ENCODE measurements at places on chromosomes 11 and 22. TPM values are rescaled to one million over a fixed set of nuclear protein-coding genes. Genes with fewer than 3 reads are reported as not detected.

SMIM38 gene
- total RNA-seq = 0.56 TPM

PPP2R1B gene
- 64.9 TPM for total RNA-seq

DNA sequence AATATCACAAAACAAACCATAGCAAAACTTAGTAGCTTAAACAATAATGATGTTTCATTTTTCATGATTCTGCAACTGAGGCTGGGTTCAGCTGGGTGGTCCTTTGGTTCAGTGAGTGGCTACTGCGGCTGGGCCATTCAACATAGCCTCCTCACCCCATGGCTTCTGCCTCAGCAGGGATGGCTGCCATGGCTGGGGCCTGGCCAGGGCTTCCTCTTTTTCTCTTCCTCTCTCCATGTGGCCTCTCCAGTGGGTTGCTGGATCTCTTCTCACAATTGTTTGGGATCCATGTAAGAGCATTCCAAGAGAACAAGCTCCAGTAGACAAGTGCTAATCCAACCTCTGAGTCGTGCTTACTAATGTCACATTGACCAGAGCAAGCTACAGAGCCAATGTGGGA is 248.6 kb upstream of the PLET1 start:
- peaks cover 30% of the 10 kb centered on the region for H3K27me3 ChIP-seq
- no peak for DNase-seq
- H3K27ac ChIP-seq = no peak overlapping the region
- H3K4me3 ChIP-seq = no peak overlapping the region
- H3K36me3 ChIP-seq = no peaks in the 10 kb centered on the region

DNA sequence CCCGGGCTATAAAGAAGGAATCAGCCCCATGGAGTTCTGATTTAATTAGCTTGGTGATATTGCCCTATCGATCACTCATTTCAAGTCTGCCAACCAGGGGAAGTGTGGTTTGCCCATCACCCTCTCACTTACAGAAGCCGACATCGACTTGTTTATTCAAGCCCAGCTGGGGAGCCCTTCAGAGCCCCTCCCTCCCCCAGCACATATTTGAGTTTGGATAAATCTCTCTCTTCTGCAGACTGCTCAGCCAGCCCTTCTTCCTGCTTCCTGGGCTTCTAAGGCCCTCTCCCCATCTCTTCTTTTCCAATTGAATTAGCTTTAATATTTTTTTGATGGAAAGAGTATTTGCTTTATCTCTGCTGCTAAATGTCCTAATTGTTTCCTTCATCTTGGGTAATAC is 299.0 kb downstream of the MIAT start:
- no peaks in the 10 kb centered on the region for H3K36me3 ChIP-seq
- H3K27ac ChIP-seq = no peak overlapping the region
- DNase-seq = no peak
- no peak overlapping the region for H3K4me3 ChIP-seq
- peaks cover 49% of the 10 kb centered on the region for H3K27me3 ChIP-seq
- H3K4me1 ChIP-seq = no peaks in the 10 kb centered on the region

LARGE2 gene
- total RNA-seq = 0.64 TPM

GRCh38 chr11:83063073-83063754 is 8.5 kb downstream of the RAB30 start:
- peak overlapping the region; percentile 99 for H3K27ac ChIP-seq
- DNase-seq = no peak
- peak overlapping the region; percentile 78 for H3K4me3 ChIP-seq
- H3K4me1 ChIP-seq = peaks cover 33% of the 10 kb centered on the region
- peaks cover 30% of the 10 kb centered on the region for H3K36me3 ChIP-seq

ACR gene
- not detected for total RNA-seq

DNA sequence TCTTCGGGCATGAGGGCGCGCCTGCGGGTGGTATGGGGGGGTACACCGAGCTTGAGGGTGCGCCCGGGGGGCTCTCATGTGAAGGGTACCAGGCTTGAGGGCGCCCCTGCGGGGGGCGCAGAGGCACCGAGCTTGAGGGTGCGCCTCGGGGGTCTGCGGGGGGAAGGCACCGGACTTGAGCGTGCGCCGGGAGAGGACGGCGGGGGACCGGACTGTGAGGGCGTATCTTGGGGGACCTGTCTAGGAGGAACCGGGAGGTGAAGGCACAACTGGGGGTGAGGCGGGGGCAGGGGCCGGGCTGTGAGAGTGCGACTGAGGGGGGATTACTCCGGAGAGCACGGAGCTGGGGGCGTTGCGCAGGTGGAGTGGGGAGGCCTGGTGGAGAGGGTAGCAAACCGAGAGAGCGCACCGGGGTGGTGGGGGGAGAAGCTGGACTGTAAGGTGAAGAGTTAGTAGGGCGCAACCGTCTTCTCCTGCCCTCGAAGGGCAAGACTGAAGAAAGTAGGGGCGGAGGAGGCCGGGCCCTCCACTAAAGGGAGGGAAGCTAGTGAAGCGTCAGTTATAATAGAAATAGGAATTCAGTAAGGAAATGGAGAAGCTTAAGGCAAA is 1.1 kb upstream of the DDX6 start:
- peak overlapping the region; percentile 100 for H3K27ac ChIP-seq
- peaks cover 13% of the 10 kb centered on the region for H3K36me3 ChIP-seq
- H3K4me3 ChIP-seq = peak overlapping the region; percentile 99
- H3K27me3 ChIP-seq = no peaks in the 10 kb centered on the region

DNA sequence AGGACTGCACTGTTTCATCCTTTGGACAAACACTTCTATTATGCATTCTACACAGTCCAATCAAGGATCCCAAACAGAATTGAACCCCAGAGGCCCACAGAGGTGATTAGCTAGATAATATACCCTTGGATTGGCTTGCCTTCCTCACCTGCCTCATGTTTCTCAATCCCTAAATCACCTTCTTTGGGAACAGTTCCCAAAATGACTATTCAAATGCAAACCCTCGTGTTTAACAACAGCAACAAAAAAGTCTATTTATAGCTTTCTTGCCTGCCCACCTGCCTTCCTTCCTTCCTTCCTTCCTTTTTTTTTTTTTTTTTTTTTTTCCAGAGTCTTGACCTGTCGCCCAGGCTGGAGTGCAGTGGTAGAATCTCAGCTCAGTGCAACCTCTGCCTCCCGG is 180.0 kb downstream of the CNTN5 start:
- no peak for DNase-seq
- no peaks in the 10 kb centered on the region for H3K36me3 ChIP-seq
- no peak overlapping the region for H3K27ac ChIP-seq
- no peak overlapping the region for H3K4me3 ChIP-seq

- H3K27ac ChIP-seq = no peak overlapping the region
- peaks cover 20% of the 10 kb centered on the region for H3K4me1 ChIP-seq
- no peaks in the 10 kb centered on the region for H3K27me3 ChIP-seq
- peaks cover 5% of the 10 kb centered on the region for H3K36me3 ChIP-seq
- no peak overlapping the region for H3K4me3 ChIP-seq
Measured at GRCh38 chr22:38760477-38761201, 4.8 kb upstream of the SUN2 start.

TNNT3 gene
- 7.6 TPM for total RNA-seq

FAT3 gene
- total RNA-seq = not detected

FAM168A gene
- 20.5 TPM for total RNA-seq

DNA sequence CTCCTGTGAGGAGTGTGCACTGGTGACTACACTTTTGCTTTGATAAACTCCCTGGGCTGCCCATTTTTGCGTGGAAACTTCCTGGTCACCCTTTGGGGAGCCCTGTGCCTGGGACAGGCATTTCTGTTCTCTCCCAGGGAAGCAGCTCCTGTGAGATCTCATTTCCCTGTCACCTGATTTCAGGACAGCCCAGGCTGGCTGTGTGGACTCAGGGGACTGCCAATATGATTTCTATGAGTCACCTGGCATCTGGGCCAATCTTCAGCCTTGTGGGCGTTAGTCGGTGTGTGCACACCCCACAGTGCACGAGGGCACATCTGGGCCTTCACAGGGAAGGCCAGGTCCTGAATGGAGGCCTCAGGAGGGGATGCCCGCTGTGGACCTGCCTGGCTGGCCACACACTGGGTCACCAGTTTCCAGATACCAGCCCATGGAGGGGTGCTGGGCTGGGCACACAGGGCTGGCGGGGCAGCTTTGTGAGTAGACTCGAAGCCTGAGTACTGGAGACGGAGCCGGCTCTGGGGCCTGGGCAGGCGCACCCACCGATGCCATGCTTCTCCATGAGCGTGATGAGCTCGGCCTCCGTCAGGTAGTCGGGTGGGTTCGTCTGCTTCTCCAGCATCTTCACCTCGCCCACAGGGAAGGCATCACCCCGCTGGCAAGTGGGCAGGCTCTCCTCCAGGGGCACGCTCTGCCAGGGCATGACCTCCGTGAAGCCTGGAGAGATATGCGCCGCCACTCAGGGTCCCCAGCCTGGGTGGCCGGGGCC is 9.4 kb upstream of the PPM1F start:
- no peak for DNase-seq
- H3K36me3 ChIP-seq = peaks cover 2% of the 10 kb centered on the region
- H3K27ac ChIP-seq = no peak overlapping the region
- no peaks in the 10 kb centered on the region for H3K4me1 ChIP-seq
- no peaks in the 10 kb centered on the region for H3K27me3 ChIP-seq

DNA sequence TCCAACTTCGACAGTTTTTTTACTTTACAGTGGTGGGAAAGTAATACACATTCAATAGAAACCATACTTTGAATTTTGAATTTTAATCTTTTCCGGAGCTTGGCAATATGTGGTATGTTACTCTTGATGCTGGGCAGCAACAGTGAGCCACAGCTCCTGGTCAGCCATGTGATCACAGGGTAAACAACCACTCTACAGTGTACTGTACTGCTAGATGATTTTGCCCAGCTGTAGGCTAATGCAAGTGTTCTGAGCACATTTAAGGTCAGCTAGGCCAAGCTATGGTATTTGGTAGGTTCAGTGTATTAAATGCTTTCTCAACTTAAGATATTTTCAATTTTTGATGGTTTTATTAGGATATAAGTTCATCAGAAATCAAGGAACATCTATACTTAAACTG is 48.7 kb upstream of the GRIK4 start:
- no peaks in the 10 kb centered on the region for H3K4me1 ChIP-seq
- no peaks in the 10 kb centered on the region for H3K27me3 ChIP-seq
- H3K36me3 ChIP-seq = peaks cover 41% of the 10 kb centered on the region
- H3K27ac ChIP-seq = no peak overlapping the region
- no peak overlapping the region for H3K4me3 ChIP-seq

GRCh38 chr22:47351836-47352579 is 589.6 kb downstream of the TBC1D22A start:
- no peak overlapping the region for H3K4me3 ChIP-seq
- H3K36me3 ChIP-seq = no peaks in the 10 kb centered on the region
- H3K27me3 ChIP-seq = no peaks in the 10 kb centered on the region
- no peak overlapping the region for H3K27ac ChIP-seq
- peak; percentile 21 for DNase-seq
- H3K4me1 ChIP-seq = no peaks in the 10 kb centered on the region

- H3K27ac ChIP-seq = no peak overlapping the region
- no peak overlapping the region for H3K4me3 ChIP-seq
- H3K36me3 ChIP-seq = no peaks in the 10 kb centered on the region
- H3K4me1 ChIP-seq = no peaks in the 10 kb centered on the region
Measured at GRCh38 chr11:46222490-46223251, 54.8 kb upstream of the CREB3L1 start.

DNA sequence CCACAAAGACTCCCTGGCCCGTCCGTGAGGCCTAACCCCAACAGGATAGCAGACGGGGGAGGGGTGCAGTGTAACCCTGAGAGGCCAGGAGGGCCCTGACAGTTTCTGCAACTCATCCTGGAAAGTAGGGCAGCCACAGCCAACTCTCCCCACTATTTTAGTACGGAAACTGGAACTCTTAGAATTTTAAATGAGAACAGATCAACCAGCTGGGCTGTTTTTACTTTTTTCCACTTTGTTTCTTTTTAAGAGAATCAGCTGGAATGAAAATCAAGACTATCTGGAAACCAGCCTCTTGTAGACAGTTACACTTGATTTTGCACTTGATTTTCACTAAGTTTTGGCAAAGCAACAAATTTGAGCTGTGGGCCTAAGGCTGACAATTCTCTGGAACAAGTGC is 42.7 kb upstream of the NRIP3 start:
- no peak overlapping the region for H3K4me3 ChIP-seq
- H3K27me3 ChIP-seq = peaks cover 8% of the 10 kb centered on the region
- no peak overlapping the region for H3K27ac ChIP-seq
- DNase-seq = no peak
- H3K4me1 ChIP-seq = no peaks in the 10 kb centered on the region

DNA sequence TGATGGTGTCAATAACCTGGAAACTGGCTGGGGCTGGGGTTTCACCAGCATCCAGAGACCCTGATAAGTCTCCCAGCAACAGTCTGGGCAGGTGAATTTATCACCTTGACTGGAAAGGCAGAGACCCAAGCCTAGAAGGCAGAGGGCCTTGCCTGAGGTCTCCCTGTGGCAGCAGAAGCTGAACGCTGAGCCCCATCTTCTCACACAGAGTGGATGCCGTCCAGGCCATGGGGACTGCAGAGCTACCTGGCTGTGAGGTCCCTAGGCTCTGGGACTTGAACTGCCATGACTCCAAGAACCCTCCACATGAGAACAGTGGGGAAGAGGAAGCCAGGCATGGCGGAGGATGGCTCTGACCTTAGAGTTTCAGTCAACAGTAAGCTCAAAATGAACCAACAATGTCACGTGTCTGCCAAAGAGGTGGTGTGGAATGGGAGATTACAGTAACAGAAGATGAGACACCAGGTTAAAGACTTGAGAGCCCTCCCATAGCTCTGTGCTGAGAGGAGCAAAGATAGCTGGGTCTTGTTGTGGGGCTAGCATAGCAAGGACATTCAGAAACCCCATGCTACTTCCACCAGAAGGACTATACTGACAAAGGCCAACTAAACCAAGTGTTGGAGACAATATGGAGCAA is 79.1 kb upstream of the LINC01488 start:
- H3K27me3 ChIP-seq = peaks cover 16% of the 10 kb centered on the region
- H3K27ac ChIP-seq = no peak overlapping the region
- H3K36me3 ChIP-seq = no peaks in the 10 kb centered on the region

- H3K27me3 ChIP-seq = peaks cover 41% of the 10 kb centered on the region
- H3K36me3 ChIP-seq = no peaks in the 10 kb centered on the region
- peaks cover 11% of the 10 kb centered on the region for H3K4me1 ChIP-seq
- no peak for DNase-seq
- H3K27ac ChIP-seq = no peak overlapping the region
Measured at GRCh38 chr11:113468726-113469345, 6.4 kb downstream of the DRD2 start.

GRCh38 chr11:36672815-36673450 is 74.9 kb upstream of the RAG2 start:
- H3K4me3 ChIP-seq = no peak overlapping the region
- H3K27ac ChIP-seq = no peak overlapping the region
- no peaks in the 10 kb centered on the region for H3K4me1 ChIP-seq
- no peaks in the 10 kb centered on the region for H3K27me3 ChIP-seq
- H3K36me3 ChIP-seq = no peaks in the 10 kb centered on the region

LZTR1 gene
- 69.3 TPM for total RNA-seq

DNA sequence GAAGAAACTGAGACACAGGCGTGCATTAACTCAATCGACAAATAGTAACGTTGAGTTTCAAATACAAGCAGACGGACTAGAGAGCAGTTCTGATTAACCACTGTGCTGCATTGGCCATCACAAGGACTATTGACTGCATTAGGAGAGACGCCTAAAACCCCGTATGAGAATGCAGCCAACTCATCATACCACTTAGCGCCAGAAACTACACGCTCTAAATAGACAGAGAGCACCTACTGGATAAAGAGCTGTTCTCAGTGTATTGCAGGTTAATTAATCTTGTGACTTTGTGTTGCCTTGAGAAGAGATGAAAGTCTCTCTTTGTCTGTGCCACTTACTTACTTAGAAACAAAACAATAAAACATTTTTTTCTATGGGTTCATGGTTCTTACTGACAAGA is 484.0 kb downstream of the OPCML start:
- H3K27me3 ChIP-seq = no peaks in the 10 kb centered on the region
- no peak for DNase-seq
- no peak overlapping the region for H3K27ac ChIP-seq
- no peaks in the 10 kb centered on the region for H3K4me1 ChIP-seq

IZUMO1R gene
- total RNA-seq = not detected

MUC6 gene
- total RNA-seq = not detected

CRYBB3 gene
- not detected for total RNA-seq

- H3K27ac ChIP-seq = peak overlapping the region; percentile 71
- H3K4me3 ChIP-seq = peak overlapping the region; percentile 88
- peaks cover 6% of the 10 kb centered on the region for H3K36me3 ChIP-seq
- H3K27me3 ChIP-seq = no peaks in the 10 kb centered on the region
Measured at GRCh38 chr11:503179-503981, 3.7 kb downstream of the RNH1 start.

Data from activated CD8-positive, alpha-beta memory T cell treated with anti-CD3 and anti-CD28 coated beads, Interleukin-2, amount 10 ng/mL, durations not matched to agents 7 days and 5 days (primary cell).